Kidney (tissue), 22 donors: ENCODE measurements at places on chromosomes 1 and 21. TPM values are rescaled to one million over a fixed set of nuclear protein-coding genes. Genes with fewer than 3 reads are reported as not detected.

BCAS2 gene
- total RNA-seq = 37.2 TPM

ACKR1 gene
- total RNA-seq = 142 TPM

SELL gene
- total RNA-seq = 9.8 TPM

POGZ gene
- total RNA-seq = 96.6 TPM
